ENCODE measurements at places on chromosomes 13 and 19.

DNA sequence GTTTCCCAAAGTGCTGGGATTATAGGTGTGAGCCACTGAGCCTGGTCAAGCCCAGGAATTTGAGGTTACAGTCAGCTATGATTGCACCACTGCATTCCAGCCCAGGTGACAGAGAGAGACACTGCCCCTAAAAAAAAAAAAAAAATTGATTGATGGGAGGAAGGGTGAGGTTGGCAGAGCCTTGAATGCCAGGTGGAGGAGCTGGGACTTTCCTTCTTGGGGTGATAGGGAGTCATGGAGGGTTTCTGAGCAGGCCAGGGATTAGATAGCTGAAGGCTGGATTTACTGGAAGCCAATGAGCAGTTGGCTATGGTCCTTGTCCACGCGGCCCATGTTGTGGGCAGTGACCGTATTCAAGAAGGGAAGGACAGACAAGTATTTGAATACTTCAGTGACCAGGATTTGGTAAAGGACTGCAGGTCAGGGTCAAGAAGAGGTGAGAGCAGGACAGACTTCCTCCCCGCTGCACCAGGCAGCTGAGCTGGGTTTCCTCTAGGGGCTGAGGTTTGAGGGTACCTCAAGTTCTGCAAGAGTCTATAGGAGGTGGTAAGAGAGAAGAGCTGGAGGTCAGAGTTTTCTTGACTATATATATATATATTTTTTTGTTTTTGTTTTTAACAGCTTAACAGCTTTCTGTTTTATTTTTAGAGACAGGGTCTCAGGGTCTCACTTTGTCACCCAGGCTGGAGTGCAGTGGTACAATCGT, 6.9 kb upstream of the ICAM4 start:
- DNase-seq = no peak

GRCh38 chr19:2949939-2950285, 5.1 kb upstream of the ZNF77 start:
- DNase-seq = no peak

- no peak for DNase-seq
Observed at GRCh38 chr13:25281193-25281934, 5.9 kb downstream of the MTMR6 start.

DNA sequence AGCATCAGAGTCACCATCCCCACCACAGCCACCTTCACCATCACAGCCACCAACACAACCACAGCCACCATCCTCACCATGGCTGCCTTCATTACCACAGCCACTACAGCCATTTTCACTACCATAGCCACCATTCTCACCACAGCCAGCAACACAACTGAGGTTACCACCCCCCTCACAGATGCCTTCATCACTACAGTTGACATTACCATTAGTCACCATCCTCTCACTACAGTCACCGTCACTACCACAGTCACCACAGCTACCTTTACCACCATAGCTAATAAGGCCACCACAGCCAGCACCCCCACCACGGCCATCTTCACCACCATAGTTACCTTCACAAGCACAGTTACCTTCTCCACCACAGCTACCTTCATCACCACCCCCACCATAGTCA, 269.6 kb downstream of the DNAJC15 start:
- no peak for DNase-seq

DNA sequence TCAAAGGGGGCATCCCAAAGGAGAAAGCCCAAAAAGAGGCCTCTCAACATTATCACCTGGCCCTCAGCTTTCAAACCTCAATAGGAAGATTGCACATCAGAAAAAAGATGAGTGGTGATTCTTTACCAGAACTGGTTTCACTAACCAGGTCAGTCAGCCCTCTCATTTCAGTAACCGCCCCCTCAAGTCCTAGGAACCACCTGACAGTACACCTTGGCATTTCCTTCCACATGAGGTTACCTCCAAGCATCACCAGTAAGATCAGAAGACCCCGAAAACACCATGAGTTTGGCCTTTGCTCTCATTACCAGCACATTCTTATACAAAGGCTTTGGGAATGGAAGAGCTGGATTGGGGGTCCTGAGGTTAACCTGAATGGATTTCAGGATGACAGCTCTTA, 200.5 kb downstream of the SUCLA2 start:
- DNase-seq = no peak

GRCh38 chr19:7852851-7853769, 21.1 kb downstream of the PRR36 start:
- no peak for DNase-seq

Data from iPS DF 19.7 (cell line).